NCI-H1092 treated with DMSO at 0.1 percent for 48 hours (cell line): ENCODE measurements at places on chromosomes 6 and 20.

DNA sequence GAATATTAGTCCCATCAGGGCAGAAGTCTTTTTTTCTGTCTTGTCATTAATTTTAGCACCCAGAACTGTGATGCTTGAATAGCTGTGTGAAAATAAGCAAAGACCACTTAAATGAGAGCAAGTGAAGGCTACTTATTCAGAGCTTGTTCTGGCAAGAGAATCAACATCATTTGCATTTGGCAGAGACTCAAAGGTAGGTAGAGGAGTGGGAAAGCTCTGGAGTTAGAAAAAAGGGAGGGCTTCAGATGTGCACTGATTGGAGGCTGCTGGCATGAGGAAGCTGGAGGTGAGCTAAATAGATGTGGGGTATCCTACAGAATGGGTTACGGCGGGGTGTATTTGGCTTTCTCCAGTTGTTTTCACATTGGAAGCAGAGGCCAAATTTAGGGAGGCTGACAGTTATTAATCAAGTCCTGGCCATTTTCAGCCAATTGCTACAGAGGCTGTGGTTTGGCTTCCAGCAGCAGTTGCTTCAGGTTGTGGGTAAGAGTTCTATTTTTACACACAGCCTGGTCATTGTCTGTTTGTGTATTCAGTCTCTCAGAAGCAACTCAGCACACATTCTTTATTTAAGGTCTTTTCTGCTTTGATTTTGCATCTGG, 254.3 kb downstream of the BTBD3 start:
- DNase-seq = peak; percentile 84

DNA sequence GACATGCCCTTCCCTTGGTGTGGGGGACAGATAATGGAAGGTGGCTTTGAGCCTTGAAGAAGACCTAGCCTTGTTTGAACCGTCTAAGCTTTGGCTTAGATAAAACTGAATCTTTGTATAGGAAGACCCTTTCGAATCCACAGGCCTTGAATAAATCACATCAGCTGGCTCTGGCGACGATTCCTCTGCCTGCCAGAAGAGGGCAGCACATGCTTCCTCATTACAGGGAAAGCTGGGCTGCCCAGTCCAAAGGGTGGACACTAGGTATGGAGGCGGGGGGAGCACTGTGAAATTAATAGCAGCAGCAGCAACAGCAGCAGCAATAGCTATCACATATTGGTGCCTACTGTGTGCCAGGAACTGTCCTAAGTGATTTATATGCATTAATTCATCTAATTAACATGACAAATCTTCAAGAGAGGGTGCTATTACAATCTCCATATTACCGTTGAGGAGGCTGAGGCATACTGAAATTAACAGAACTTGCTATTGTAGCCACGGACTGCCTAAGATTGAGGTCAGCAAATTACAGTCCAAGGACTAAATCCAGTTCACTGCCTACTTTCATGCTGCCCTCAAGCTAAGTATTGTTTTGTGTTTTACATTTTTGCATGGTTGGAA, 85.1 kb downstream of the CLIC5 start:
- DNase-seq = peak; percentile 47

DNA sequence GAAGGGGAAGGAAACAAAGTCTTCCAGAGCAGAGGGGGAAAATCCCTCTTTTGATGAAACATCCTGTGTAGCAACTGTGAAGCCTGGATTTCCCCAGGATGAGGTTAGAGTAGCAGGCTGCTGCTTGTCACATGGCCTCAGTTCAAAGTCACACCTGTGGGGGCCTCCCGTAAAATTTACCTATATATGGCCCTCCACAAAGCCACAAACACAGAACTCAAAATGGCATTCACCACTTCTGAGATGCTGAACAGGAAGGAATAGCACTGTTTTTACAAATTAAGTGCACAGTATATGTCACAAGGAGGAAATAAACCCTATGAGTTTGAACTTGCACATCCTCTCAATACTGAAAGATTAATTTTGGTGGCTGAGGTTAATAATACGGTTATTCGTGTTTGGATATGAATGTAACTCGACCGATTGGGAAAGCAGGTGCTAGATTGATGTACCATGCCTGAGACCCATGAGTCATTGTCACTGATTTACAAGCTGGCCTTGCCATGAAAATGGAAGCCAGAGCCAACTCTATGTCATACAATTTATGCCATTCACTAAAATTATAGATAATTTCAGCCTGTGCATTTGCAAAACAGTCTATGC, 70.6 kb downstream of the SGK1 start:
- no peak for DNase-seq

- DNase-seq = no peak
These were observed 30.0 kb upstream of the PRND start for GRCh38 chr20:4691753-4692152.

GRCh38 chr6:14656649-14657048, 539.1 kb downstream of the CD83 start:
- no peak for DNase-seq

GRCh38 chr20:19893356-19893755, 123.8 kb upstream of the NAA20 start:
- DNase-seq = no peak

- no peak for DNase-seq
These were observed 47.0 kb downstream of the GCLC start for GRCh38 chr6:53497905-53498304.

- DNase-seq = no peak
These were observed 71.9 kb downstream of the SMAP1 start for GRCh38 chr6:70739534-70739933.

- DNase-seq = no peak
These were observed 45.4 kb downstream of the AKAP12 start for GRCh38 chr6:151285122-151285521.

GRCh38 chr20:31913431-31914157, 38.3 kb downstream of the PDRG1 start:
- no peak for DNase-seq

DNA sequence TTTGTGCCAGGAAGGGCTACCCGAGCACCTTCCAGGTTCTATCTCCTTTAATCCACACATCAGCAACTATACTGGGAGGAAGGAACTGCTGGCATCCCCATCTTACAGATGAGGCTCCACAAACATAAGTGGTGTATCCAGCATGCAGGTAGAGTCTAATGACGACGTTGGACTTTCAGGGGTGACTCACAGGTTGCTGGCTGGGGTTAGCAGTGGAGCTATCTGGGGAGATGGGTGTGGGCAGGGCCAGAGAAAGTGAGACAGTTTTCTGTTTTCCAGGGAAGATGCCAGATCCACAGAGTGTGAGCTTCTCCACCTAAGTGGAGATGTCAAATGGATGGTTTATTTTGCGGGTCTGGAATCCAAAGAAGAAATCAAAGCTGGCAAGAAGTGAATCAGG, 31.8 kb downstream of the CDH22 start:
- DNase-seq = no peak

DNA sequence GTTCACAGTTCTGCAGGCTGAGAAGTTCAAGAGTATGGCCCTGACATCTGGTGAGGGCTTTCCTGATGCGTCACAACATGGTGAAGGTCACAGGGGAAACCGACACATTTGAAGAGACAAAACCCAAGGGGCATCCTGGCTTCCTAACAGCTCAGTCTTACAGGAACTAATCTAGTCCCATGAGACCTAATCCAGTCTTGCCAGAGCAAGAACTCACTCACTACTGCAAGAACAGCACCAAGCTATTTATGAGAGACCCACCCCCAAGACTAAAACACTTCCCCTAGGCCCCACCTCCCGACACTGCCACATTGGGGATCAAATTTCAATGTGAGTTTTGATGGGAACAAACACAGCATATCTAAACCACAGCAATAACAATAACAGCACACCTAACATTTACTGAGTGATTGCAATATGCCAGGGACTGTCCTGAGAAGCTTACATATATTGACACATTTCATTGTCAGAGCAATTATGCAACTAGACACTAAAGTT, 46.6 kb downstream of the TPBG start:
- no peak for DNase-seq

DNA sequence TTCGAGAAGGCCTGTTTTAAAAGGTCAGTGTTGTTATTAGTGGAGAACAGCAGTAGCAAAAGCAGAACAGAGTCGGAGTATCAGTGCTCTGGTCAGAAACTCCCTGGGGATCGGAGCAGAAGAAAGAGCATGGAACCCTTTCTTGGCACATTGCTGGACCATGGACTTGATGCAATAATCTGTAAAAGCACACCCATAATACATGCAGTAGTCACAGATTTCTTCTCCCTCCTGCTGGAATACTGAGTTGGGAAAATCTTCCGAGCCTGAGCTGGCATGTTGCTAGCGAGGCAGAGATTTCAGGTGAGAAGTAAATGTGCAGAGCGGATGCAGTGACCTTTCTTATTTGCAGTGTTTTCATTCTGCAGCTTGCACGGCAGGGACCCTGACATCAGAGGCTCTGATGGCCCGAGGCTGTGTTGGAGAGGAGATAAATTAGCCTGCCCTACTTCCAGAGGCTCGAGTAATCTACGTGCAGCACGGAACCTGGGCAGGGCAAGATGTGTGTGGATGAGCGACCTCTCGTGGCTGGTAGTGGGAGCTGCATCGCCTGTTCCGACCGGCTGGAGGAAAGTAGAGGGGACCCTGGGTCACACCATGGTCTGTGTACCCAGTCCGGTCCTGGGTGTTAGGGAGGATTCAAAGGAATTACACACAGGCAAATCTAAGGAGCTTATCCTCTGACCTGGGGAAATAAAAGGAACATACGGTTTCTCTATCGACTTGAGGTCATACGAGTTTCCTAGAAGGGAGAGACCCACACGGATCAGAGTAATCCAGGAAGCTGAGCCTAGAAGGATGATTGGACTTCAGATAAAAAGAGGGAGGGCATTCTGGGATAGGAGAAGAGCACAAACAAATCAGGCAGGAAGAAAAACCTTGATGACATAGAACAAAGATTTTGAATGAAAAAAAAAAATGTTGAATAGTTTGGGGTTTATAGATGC, 137.0 kb upstream of the STMND1 start:
- peak; percentile 8 for DNase-seq

DNA sequence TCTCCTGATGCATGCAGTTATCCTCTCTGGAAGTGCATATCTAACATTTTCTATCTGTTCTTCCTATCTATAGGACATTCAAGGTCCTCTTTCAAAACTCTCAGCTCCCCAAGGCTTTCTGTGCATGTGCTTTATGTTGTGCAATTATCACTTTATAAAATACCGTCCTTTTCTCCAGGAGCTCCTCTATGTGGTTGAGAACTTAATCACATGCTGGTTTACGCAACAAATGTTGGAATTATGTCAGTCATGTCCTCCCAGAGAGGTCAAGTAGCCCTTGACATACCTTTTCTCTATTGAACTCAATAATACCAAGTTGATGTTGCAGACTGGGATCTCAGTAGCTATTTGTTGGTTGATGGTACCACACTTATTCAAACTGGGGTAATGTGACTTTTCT, 388.4 kb downstream of the BTBD3 start:
- DNase-seq = no peak

GRCh38 chr6:163705923-163706322, 291.4 kb downstream of the QKI start:
- DNase-seq = no peak

DNA sequence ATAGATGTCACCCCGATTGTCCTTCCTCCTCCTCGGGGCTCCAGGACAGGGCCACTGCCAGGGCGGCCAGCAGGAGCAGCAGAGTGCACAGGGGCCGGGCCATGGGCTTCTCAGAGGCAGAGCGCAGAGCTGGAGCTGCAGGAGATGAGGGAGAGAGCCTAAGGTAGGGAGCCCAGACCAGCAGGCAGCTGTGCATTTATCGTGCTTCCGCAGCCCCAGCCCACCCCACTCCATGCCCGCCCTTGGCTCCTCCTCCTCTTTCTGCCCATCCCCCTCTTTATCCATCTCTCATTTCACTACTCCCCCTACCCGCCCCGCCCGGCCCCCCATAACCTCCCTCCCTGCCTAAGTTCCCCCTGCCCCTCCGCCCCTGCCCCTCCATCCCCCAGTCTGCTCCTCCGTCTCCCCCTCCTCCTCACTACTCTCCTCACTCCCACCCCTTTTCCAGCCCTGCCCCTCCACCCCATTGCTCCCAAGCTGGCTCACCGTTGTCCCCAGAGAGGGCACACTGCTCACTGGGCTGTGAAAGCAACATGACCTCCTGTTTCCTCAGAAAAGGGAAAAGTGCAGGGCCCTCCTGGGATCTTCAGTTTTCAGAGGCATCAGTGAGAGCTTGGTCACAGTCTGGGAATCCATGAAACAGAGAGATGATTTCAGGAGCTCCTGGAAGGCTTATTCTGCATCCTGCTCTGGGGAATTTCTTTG, 25.5 kb upstream of the CST1 start:
- DNase-seq = peak; percentile 1

DNA sequence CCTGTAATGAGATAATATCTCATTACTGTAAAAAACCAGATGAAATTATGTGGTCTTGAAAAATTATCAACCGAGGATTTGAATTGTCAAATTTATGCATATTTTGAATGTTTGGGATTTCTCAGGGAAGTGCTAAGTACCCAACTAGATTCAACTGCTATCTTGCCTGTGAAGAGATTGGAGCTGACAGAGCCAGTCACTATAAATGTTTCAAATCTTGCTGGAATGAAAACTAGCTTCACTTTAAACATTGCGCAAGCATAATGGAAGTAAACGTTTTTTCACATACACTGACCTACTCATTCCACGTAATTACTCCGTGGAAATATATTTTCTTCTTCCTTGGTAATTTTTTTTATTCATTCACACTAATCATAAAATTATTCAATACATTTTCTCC, 46.7 kb downstream of the TMEM170B start:
- DNase-seq = no peak

DNA sequence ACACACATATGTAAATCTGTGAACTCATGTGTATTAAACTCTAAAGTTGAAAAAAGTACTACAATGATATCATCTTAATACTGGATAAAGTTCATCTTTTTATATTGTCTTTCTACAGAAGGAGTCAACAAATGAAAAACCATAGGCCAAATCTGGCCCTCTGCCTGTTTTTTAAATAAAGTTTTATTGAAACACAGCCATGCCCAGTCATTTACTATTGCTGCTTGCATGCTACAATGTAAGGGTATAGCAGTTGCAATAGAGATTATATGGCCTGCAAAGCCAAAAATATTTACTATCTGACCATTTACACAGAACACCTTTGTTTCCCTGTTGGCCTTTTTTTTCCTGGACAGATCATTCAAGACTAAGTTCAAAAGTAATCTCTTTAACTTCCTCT, 374.6 kb upstream of the ARID1B start:
- no peak for DNase-seq

- no peak for DNase-seq
These were observed 5.3 kb upstream of the FUCA2 start for GRCh38 chr6:143516690-143517446.

- DNase-seq = no peak
These were observed 24.3 kb upstream of the IL17A start for GRCh38 chr6:52161689-52162438.
